ENCODE measurements at places on chromosomes 7 and 10.

GRCh38 chr7:151631570-151631952, 111.9 kb upstream of the RHEB start:
- DNase-seq, result no peak

DNA sequence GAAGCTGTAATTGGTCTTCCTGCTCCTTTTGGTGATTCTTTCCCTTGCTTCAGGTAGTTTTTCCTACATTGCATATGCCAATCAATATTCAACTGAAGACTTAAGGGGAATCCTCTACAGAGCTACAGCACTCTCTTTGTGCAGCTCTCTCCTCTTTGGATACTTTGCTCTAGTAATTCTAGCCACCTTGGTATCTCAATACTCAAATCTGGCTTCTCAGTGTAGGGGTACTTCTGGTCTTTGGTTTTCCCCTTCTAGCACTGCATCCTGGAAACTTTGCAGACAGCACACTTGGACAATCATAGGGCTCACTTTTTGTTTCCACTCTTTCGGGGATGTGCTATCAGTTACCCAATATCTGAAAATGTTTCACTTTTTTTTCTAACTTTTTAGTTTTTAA, 9.9 kb downstream of the PHTF2 start:
- no peak for DNase-seq

DNA sequence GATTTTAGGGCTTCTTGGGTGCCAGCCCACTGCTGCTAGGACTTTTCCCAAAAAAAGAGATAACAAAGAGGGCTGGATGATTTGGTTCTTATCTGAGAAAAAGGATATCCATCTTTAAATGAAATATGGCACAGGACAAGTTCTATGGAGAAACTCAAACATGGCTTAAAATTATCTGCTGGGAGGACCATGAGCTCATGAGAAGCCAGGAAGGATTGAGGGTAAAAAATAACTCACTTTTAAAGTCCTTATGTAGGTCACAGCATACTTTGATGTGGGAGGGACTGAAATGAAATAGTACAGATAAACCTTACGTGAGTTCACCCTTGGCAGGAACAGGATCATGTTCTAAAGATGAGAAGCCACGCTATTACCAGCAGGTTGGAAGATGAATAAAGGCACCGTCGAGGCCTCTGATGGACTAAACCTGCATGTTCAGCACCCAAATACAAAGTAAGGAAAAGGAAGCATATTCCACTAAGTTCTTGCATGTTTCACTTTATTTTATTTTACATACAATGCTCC, 369.2 kb upstream of the KLF6 start:
- no peak for DNase-seq

- DNase-seq, result no peak
Observed at GRCh38 chr10:42638821-42639270, 476 bp upstream of the ZNF33B start.

GRCh38 chr10:94376865-94377264, 14.1 kb upstream of the NOC3L start:
- no peak for DNase-seq

- DNase-seq, result no peak
Observed at GRCh38 chr10:54665095-54665494, 135.9 kb downstream of the PCDH15 start.

- DNase-seq, result no peak
Observed at GRCh38 chr10:85492684-85493083, 873.9 kb downstream of the GRID1 start.

- DNase-seq, result no peak
Observed at GRCh38 chr7:28349637-28350036, 62.7 kb upstream of the CREB5 start.

DNA sequence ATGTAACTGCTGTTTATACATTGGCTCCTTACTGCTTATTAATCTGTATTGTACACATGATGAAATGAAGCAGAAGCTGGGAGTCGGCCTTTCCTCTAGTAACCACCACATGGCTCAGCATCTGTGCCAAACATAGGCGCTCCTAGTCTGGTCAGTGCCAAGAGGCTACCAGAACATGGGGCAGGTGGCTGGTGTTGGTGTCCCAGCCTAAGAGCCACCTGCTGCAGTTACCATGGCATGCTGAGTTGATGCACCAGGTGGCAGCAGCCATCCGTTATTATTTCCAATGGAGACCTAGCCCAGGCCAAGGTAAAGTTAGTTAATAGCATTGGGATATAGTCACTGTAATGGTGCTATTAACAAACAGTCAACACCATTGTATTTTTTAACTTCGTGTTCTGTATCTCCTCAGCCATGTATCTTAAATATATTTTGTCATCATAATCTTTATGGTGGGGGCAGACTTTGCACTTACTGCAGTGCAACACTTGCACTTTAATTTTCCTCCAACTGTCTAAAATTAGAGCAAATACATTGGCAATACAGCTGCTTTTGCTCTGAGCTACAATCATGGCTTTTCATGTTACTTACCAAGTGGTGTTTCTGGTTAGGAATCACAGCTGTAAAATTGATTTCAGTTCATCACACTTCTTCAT, 33.1 kb downstream of the HBP1 start:
- DNase-seq, result no peak

- no peak for DNase-seq
Observed at GRCh38 chr7:936386-937054, 18.0 kb downstream of the ADAP1 start.

- DNase-seq, result no peak
Observed at GRCh38 chr10:75403144-75403938, 1.8 kb upstream of the ZNF503 start.

DNA sequence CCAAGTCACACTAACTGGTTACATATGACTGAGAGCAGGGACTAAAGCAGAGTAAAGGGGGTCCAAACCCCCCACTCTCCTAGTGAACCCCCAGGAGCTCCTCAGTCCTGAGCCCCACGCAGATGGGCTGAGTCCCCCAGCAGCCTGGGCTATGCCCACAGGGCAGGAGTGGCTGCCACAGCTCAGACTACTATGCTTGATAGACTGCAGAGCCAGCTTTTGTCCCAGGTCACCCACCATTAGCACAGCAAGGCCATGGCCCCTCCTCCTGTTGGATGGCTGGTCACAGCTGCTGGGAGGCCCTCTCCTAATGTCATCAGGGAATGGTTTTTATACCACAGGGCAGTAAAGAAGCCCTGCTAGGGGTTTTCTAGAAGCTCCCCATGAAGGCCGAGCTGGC, 46.3 kb upstream of the FGFR2 start:
- DNase-seq, result no peak

DNA sequence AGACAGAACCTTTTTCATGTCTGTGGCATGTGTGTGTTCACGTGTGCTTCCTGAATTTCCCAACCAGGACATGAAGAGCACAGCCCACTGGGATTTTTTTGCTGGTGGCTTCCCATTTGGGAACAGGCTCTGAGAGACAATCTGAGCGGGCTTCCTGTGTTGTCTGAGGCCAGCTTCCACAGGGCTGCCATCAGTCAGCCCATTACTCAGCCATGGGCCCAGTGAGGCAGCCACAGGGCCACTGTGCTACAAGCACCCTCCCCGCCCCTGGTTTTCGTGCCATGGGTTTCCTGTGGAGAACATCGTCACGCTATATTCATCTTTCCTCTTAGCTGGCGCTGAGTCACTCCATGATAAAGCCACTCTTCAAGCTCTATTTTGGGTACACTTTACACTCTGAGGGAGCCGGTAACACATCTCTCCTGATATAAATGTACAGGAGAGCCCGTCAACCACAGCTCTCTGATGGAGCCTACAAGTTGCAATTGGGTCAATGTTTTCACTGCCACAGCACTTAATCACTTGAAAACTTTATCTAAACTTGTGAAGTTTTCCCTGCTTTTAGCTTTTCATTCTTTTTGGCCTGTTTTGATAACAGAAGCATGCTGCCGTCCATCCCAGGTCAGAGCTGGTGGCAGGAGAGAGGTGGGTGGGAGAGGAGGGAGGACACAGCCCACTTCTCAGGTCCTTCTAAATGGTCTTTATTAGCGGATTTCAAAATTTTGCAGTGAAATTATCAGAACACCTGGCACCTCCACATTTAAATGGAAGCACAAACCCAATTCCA, 96.9 kb downstream of the HIPK2 start:
- peak; percentile 87 for DNase-seq

GRCh38 chr10:48533951-48534720, 70.7 kb downstream of the ARHGAP22 start:
- peak; percentile 47 for DNase-seq

DNA sequence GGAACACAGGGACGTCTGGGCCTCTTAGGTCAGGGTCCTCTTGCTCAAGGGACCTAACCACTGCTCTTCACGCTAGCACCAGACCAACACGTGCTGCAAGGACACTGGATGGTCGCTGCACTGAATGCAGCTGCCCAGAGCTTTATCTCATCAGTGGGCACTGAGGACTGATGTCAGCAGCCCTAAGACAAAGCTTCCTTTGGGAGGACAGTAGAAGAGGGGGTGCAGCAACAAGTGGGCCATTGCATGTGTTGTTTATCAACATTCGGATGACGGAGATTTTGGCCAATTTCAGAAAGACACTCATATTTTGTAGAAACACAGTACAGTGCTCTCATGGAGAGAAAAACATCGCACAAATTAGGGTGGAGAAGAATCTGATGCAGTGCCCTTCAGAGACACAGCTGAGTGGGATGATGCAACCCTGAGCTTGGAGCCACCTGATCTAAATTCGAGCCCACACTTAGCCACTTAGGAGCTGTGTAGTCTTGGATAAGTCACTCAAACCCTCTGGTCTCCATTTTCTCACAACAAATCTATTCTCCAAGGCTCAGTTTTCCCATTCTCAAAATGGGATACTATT, 1.7 kb downstream of the OPALIN start:
- DNase-seq, result no peak

DNA sequence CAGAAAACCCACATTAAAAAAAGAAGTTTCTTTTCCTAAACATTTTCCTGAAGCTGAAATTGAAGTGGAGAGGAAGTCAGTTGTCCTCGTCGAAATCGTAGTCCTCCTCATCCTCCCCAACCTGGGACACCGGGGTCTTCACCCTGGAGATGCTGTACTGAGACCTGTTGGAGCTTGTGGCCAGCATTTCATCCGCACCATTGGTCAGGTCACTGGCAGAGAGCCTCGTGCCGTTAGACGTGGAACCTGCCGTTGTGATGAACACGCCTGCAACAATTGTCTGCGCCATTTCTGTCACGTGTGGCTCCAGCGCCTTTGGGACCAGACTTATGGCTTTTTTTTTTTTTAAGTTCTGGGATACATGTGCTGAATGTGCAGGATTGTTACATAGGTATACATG, 23.8 kb downstream of the CD36 start:
- no peak for DNase-seq

DNA sequence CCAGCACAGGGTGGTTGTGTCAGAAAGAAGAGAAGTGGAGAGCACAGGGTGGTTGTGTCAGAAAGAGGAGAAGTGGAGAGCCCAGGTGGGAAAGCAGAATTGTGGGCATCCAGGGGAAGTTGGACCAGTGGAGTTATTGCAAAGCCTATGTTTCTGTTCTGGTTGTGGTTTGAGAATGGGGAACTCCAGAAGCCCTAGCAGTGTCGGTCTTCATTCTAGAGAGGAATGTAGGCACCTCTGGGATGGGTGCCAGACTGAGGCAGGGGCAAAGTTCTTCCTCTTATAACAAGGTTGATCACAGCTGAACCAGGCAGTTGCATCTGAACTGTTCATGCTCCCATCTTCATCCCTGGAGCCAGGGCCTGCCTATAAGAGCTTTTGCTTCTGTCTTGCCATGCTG, 954 bp downstream of the FSCN3 start:
- no peak for DNase-seq

DNA sequence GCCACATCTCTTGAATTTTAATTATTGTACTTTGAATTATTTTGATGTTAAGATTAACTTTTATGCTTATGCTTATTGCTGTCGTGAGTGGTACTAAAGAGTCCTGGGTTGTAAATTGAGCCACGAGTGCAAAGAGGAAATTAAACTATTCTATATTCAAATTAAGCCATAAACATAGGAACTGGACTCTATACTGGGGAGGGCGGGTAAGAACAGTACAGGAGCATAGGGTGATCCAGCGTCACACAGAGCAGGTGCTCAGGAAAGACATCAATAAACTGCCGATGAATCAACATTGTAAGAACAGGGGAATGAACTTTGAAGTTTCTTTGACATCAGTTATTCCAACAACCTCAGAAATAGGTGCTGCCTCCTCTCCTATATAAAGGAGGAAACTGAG, 219.6 kb downstream of the CACNB2 start:
- no peak for DNase-seq

- DNase-seq, result no peak
Observed at GRCh38 chr10:130045091-130045652, 65.5 kb downstream of the C10orf143 start.

DNA sequence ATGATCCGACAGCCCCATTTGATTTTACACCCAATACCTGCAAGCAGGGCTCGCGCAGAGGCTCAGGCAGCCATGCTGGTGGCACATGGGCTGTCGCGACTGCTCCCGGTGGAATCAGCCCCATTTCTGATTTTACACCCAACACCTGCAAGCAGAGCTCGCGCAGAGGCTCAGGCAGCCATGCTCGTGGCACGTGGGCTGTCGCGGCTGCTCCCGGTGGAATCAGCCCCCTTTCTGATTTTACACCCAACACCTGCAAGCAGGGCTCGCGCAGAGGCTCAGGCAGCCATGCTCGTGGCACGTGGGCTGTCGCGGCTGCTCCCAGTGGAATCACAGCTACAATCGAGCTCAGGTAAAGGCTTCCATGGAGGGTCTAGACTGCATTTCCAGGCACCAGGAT, 244.1 kb downstream of the PTPRN2 start:
- DNase-seq, result no peak

DNA sequence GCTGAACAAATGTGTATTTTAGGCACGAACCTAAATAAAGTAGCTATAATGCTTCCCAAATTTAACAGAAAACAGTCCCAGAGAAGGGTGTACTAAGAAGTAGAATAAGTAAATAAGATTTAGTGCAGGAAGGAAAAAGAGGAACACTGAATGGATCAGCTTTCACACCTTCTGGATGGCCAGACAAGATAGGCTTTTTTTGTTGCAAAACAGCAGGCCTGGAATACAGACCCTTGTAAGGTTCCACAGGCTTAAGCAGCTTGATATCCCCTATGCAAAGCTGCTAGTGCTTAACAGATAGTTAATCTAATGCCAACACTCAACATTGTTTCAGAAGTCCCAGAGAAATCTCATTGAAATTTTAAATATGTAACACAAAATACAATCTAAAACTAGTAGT, 328.1 kb upstream of the STEAP1 start:
- no peak for DNase-seq

DNA sequence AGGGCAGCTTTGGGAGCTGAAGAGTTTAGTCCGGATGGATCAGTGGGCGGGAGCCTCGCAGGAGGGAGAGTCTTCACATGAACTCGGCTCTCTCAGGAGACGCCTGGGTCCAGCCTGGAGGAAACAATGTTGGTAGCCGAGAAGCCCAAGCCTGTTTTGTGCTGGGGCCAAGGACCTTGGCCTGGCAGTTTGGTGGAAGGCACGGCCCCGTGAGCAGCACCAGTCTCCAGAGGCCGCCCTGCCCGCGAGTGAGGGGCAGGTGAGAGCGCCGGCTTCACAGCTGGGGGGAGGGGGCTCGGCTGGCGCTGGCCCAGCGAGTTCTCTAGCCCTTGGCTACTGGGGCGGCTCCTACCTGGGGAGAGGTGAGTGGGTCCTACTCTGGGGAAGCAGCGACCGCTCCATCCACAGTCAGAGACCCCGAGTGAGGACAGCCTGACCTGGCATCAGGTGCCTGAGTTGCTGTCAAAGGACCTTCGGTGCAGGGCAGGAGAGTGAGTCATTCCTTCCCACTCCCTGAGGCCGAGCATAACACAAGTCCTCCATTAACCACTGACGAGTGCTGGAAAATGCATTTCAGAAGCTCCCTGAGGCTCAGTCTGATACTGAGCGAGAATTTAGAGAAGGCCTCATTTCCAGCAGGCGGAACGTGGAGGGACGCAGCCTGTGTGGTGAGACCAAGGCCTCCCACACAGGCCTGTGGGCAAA, 89.3 kb upstream of the DIP2C start:
- DNase-seq, result no peak

All from GM04503 (cell line).